Right forelimb (tissue), 1 donor: ENCODE measurements at places on chromosomes 7 and 10.

GRCh38 chr10:122163174-122164022 lies 107.7 kb upstream of the BTBD16 start:
- no peak for DNase-seq

DNA sequence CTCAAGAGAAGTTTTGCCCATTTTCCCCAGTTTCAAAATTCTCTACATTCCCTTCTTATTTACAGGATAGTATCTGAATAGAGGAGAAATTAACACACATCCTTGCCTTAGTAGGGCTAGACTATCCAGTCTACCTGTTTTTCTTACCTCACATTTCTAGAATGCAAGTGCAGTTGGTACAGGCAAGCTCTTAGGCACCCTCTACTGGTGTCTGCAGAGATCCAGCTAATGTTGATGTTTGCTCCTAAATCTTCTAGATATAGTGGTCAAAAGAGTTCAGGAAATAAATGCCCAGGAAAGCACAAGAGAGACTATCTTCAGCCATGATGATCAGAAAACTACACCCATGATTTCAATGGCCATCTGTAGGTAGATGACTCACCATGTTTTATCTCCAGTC lies 205.3 kb downstream of the HTR7 start:
- no peak for DNase-seq

DNA sequence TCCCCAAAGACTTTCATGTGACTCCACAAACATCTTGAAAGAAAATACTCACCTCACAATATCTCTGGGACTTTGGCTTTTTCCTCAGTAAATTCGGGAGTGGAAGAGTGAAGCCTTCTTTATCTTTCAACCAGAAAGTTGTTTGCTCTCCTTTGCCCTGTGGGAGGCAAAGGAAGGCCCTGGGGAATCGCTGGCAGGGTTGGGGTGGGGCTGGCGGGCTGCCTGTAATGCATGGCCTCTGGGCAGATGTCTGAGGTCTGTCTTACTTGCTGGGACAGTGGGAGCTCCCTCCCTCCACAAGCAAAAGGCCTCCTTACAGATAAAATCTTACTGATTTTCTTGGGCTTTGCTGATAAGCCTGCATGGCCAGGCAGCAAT lies 24.9 kb downstream of the TECTB start:
- DNase-seq, result no peak

DNA sequence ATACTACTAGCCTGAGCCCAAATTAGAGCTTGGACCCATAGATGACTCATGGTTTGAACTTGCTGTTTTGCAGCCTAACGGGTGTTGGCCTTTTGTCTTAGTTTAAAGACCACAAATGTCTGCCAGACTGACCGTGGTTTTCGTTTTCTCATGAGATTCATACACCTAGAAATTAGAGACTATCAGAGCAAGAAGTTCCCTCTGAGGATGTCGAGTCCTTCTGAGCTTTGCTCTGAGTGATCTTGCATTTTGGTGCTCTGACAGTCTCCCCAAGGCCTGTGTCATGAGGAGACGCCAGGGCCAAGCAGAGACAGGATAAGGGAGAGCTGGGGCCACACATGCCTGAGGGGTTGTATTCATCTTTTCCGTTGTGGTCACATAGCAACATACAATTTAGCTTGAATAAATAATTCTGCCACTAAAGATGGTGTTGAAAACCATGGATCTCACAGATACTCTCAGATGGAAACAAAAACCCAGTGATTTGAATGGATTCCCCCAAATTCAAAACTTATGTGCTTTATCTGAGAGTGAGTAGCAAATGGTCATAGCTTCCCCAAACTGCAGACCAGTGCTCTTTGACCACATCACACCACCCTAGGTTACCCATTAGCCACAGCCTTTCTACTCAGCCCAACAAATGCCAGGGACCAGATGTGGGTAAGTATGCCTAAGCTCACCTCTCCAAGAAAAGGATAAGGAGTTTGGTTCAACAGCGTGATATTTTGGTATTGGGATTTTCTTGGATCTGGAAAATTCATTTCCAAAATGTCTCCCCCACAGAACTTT lies 762.0 kb upstream of the IGFBP3 start:
- DNase-seq, result no peak

GRCh38 chr7:48171202-48171601 lies at the start of gene ABCA13:
Gene ABCA13, plus strand, starts transcription at chr7:48171458. Its CDS starts 26 bp downstream, at chr7:48171484.
- DNase-seq, result no peak

GRCh38 chr10:44008270-44008916 lies 359.7 kb upstream of the ZNF32 start:
- no peak for DNase-seq

DNA sequence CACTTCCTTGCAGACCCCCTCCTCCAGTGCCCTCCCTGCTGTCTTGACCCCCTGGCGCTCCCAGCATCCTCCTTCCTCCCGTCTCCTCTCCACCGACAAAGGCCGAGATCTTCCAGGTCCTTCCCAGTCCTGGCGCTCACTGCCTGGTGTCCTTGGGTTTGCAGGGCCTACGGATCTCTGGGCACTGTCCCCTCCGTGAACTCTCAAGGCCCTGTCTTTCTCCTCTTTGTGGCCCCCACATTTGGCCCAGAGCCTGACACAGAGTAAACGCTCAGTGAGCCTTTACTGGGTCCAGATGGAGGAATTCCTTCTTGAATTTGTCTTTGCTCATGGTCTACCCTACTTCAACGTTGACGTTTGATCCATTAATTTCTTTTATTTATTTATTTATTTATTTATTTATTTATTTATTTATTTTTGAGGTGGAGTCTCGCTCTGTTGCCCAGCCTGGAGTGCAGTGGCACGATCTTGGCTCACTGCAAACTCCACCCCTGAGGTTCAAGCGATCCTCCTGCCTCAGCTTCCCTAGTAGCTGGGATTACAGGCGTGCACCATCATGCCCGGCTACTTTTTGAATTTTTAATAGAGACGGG lies 29.7 kb downstream of the TMEM270 start:
- DNase-seq, result no peak

- no peak for DNase-seq
Observed at GRCh38 chr7:45514944-45515343, 59.2 kb upstream of the ADCY1 start.

GRCh38 chr10:122509323-122509722 lies 48.0 kb downstream of the HTRA1 start:
- DNase-seq, result no peak

- no peak for DNase-seq
Observed at GRCh38 chr7:65285906-65286864, 87.5 kb upstream of the ZNF92 start.

GRCh38 chr10:68987611-68988010 lies 992 bp upstream of the KIFBP start:
- DNase-seq, result no peak

DNA sequence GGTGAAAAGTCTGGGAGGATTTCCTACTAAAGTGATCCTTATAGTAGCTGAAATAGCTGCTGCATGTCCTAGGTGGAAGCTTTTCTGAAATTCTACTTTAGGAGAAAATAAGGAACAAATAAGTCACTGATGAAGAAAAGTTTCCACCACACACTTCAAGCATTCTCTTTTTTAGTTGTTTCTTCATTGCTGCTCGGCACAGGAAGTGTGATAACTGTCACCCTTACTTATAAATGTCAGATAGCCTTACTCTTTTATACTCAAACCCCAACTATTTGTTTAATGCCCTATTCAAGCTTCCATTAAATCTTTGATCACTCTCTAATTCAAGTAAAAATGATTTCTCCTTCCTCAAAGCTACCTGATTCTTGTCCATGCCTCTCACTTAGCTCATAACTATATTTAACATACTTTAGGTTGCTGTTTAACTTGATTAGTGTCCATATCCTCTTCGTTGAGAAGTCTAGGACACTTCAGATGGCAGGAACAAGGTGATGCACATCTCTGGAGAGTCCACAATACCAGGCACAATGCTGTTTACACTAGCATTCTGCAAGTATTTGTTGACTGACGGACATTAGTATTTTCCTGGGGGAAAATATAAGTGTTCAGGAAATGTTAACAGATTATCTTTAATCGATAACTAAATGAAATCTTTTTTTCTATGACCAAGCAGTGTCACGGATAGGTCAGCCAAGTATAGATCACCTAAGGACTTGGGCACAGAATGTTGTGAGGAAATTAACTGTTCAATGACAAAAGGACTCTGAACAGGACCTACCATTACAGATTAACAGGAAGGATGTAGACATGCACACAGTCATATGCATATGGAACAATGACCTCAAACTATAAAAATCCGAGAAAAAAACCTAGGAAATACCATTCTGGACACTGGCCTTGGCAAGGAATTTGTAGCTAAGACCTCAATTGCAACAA lies 67.4 kb downstream of the ZNF438 start:
- DNase-seq, result no peak

DNA sequence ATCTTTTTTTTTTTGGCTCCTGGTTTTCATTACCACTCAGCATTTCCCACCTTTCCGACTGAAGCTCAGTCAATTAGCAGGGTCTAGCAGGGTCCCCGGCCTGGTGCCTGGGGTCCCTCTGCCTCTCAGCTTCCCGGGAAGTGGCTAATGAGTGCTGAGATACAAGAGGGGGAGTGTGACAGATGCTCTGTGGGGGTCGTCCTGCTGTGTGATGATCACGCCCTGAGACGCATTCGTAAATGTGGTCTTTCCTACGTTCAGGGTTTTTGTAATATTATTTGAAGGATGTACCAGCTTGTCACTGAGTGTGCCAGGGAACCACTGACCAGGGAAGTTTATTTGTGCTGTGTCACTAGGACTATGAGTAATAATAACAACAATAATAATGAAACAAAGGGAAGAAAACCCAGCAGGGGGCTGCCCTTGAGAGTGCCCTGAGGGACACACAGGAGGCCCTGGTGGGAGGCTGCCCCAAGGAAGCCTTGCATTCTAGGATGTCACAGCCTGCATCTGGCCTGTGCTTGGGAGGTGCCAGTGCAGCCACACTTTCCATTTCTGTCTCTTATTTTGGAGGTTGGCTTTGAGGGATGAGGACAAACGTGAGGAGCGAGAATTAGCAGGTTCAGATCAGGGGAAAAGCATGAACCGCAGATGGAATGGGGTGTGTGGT lies 337.8 kb downstream of the ADARB2 start:
- DNase-seq, result no peak

GRCh38 chr7:87625101-87625500 lies 3.1 kb upstream of the RUNDC3B start:
- DNase-seq, result no peak
